ENCODE measurements at places on chromosomes 13 and 19. TPM values are rescaled to one million over a fixed set of nuclear protein-coding genes. Genes with fewer than 3 reads are reported as not detected.

DNA sequence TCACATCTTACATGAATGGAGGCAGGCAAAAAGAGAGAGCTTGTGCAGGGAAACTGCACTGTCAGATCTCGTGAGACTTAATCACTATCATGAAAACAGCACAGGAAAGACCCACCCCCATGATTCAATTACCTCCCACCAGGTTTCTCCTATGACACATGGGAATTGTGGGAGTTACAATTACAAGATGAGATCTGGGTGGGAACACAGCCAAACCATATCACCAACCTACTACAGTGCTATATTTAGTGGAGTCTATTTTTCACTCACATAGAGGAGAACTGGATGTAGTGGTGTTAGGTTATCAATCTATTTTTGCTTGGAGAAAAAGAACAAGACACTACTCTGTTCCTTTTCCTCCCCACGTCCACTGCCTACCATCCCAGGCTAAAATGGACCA, 276.6 kb downstream of the KCTD12 start:
- no peak for DNase-seq

- DNase-seq: peak; percentile 51
Measured at GRCh38 chr19:18879579-18880373, 16.2 kb downstream of the CERS1 start.

- no peak for DNase-seq
Measured at GRCh38 chr13:35704331-35704730, 227.8 kb upstream of the MAB21L1 start.

The SPC24 gene
- 6.7 TPM for total RNA-seq

The ZNF773 gene
- total RNA-seq: 21.5 TPM

The NLRP4 gene
- total RNA-seq: not detected

GRCh38 chr13:106105153-106105552, 430.3 kb downstream of the EFNB2 start:
- DNase-seq: no peak

The NOTCH3 gene
- total RNA-seq: 7.5 TPM

The MEIS3 gene
- under 0.01 TPM for total RNA-seq

All from hematopoietic multipotent progenitor cell (in vitro differentiated cells).